ENCODE measurements at places on chromosomes 11 and 22.

- no peak for DNase-seq
Measured at GRCh38 chr11:68375337-68375736, 62.9 kb downstream of the LRP5 start.

GRCh38 chr11:123475469-123475868 lies 45.4 kb downstream of the GRAMD1B start:
- peak; percentile 82 for DNase-seq

- DNase-seq: no peak
Measured at GRCh38 chr11:3866836-3867208, 11.4 kb downstream of the STIM1 start.

DNA sequence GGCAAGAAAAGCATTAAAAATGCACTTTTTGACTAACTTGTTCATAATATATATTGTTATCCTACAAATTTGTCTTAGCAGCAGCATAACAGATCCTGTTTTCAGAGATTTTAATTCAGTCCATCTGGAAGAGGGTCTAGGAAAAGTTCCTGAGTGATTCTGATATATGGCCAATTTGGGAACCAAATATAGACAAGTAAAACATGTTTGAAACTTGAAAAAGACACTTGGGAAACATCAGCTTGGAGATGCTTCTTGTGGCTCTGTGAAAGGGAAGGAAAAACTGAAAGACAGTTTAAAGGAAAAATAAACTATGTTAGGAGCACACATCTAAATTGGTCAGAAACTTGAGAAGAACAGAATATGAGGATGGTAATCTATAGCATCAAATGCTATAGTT lies 697.5 kb downstream of the CNTN5 start:
- no peak for DNase-seq

DNA sequence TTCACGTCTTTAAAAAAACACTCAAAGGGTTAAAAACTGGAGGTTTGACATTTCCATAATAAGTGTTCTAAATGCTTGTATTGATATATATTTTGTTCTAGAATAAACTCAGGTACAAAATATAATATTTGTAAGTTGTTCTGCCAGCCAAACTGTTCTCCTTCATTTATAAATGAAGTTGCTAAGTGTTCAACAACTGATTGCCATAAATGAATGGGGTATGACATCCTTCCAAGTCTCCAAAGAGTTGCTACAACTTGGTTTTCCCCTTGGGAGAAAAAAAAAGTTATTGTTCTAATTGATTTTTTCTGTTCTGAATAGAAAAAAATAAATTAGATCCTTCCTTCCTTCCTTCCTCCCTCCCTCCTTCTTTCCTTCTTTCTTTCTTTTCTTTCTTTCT lies 65.4 kb upstream of the BLID start:
- DNase-seq: no peak

DNA sequence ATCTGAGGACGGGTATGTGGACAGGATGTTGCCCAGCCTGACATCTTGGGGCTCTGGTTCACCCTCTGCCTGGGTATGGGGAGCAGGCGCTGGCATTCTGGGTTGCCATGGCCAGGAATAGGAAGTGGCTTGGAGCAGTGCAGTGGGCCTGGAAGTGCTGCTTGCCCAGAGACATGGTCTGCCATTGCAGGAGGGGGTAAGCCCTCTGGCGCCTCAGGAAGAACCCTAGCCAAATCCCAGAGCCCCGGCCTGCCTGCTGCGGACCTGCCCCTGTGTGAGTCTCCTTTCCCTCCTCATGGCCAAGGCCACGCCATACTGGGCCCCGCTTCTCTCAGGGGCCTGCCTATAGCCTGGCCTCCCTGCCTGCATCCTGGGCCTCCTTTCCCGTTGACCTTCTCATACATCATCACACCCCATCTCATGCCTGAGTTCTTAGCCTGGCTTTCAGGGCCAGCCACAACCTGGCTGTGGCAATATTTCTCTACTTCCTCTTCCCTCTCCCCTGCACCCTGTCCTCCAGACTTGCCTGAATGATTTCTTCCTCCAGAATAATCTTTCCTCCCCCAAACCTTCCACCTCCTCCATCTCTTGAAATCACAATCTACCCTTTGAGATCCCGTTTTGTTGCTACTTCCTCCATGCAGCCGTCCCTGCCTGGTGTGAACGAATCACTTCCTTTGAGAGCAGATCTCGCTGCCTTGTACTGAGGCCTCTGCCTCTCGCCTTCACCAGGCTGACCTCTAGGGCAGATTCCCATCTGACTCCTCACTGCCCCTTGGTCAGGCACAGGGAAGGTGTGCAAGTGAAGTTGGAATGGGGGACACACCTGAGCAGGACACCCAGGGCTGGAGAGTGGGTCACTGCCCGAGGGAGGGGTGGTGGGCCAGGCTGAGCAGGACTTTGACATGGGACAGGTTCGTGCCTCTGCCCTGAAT lies 5.2 kb downstream of the CAPN5 start:
- DNase-seq: no peak

- DNase-seq: peak; percentile 91
Measured at GRCh38 chr11:119371778-119372182, 9.7 kb downstream of the USP2 start.

- DNase-seq: no peak
Measured at GRCh38 chr11:15638386-15638787, 523.7 kb downstream of the INSC start.

DNA sequence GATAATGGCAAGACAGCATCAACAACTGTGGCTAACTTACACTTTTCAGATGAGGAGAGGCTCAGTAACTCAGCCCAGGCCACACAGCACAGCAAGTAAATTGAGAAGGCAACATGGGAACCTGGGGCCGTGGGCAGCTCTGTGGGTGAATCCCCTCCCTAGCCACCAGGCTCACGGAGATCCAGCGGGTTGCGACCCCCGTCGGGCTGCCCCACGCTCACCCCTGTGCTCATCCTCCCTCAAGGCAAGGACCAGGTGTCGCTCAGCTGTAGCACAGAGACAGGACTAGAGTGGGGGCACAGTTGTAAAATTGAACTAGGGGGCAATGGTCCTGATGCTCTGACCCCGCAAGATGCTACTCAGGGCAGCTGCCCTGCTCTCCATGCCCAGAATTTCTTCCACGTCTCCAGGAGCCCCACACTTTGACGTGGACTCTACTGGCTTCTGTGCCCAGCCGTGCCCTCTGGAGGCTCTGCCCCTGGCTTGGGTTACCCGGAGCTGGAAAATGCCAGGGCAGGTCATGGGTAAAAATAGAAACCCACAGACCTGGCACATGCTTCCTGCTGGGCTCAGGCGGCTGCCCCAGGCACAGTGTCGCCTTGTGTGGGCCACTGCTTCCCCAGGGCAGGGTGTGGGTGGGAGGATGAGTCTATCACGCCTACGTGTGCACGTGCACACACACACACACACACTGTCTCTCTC lies 9.0 kb downstream of the TUBA8 start:
- peak; percentile 87 for DNase-seq

DNA sequence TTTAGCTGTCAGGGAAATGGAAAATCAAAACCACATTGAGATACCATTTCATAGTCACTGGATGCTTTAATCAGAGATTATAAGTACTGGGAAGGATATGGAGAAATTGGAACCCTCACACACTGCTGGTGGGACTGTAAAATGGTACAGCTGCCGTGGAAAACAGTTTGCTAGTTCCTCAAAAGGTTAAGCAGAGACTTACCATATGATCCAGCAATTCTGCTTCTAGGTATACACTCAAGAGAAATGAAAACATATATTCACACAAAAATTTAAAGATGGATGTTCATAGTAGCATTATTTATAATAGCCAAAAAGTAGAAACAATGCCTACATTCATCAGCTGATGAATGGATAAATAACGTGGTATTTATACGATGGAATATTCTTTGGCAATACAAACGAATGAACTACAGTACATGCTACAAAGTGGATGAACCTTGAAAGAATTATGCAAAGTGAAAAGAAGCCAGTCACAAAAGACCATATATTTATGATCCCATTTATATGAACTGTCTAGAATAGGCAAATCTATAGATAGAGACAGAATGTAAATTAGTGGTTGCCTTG lies 23.0 kb downstream of the RNF121 start:
- DNase-seq: no peak

DNA sequence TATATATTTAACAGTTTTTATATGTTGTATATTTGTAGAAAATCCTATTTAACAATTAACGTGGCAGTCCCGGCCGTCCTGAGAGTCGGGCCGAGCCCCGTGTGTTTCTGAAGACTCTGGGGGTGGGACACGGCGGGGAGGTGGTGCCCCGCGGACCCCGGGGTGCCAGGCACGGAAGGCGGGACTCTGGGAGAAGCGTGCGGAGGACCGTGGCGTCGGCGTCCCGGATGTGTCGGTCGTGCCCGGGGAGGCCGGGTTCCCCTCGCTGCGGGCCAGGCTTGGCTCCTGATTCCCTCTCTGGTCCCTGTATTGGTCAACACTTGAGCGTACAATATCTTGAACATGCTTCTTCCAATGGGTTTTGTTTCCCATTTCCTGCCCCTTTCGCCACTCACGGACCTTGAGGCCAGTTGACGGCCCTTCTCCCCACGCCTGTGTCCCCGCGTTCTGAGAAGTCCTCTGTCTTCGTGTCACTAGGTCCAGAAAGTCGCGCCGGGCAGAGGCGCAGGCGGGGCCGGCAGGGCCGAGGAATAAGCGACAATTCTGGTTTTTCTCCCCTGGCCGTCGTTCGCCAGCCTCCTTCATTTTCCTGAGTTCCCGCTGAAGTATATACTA lies 1076.7 kb downstream of the BRD1 start:
- DNase-seq: no peak

DNA sequence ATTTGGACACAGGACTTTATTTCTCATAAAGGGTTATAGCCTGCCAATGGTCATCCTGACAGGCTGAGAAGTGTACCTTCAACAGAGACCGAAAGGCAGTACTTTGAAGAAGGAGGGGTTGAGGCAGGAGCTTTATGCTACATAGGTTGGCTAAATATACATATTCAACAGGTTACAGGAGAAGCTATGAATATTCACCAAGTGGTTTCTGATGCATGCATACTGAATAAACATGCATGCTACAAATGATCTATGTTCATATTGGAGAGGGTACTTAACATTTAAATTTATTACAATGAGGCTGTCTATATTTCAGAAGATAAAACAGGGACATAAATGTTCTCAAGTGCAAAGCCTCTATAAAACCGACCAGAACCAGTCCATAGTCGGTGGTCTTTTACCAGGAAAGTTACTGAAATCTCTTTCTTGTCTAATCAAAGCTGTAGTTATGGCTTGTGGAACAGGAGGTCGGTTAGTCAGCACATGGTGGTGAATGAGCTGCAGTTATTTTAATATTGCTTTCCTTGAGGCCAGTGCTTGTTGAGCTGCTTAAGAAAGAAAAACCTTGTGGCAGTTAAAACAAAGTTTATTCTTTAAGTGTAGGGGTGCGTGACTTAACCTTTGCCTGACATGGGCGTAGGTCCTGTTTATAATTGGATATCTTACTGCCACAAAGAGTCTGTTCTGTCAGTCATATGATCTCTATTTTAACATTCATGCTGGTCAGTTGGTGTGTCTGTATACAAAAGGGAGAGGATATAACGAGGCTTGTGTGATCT lies 19.5 kb downstream of the CNTF start:
- no peak for DNase-seq

DNA sequence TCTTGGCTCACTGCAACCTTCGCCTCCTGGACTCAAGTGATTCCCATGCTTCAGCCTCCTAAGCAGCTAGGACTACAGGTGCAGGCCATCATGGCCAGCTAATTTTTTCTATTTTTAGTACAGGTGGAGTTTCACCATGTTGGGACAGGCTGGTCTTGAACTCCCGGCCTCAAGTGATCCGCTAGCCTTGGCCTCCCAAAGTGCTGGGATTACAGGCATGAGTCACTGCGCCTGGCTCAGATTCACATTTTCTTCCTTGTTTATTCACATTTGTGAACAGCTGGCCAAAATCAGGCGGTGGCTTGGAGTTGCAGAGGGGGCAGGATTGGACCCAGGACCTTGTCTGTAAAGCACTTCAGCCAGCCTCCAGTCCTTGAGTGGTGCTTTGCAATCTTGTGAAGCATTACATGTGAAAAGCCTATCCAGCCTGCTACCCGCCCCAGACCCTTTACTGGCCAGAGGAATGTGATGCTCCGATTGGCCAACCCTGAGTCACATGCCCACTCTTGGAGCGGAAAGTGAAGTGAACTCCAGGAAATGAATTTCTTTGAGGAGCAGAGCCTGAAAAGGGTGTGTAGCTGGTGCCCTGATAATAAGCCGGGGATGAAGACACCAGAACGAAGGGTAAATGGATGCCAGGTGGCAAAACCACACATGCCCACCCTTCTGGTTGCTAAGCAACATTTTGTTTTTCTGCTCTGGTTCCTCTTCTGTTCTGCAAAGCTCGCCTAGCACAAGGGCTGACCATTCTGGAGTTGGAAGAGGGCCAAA lies 62.6 kb upstream of the PTPRJ start:
- DNase-seq: peak; percentile 96

DNA sequence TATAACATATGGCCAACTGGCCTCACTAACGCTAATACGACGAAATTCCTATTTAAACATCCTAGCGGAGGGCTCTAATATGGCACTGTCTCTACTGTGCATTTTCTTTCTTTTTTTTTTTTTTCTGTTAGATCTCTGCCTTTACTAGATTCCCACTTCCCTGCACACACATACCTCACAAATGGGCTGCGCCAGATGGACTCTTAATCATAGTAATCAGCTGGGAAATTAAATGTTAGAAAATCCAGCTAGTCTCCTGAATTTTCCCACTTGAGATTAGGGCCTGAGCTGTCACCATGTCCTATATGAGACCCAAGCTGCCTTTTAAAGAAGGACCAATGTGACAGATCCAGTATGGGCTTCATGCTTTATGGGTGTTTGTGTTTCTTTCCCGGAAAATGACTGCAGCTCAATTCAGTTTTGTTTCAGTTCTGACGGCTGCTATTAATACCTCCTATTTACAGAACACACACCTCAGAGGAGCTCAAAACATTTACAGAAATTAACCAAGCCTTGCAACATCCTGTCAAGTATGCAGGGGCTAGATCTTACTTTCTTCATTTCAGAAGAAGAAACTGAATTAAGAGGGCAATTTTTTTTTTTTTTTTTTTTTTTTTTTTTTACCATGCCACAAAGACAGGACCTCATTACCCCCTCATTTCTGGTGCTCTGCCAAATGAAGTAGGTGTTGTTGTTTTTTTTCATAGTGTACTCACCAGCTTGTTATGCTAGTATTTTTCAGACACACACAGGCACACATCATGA lies 49.8 kb upstream of the BLID start:
- no peak for DNase-seq

- no peak for DNase-seq
Measured at GRCh38 chr11:63765688-63766241, 2.8 kb downstream of the ZFTA start.

GRCh38 chr11:11976481-11977127 lies 31.8 kb downstream of the DKK3 start:
- DNase-seq: peak; percentile 40

GRCh38 chr11:78831571-78831970 lies 256.9 kb upstream of the NARS2 start:
- DNase-seq: no peak
